ENCODE measurements at places on chromosomes 7 and 10.

- DNase-seq = no peak
These were observed 481.1 kb downstream of the SEMA3D start for GRCh38 chr7:84705706-84706105.

- no peak for DNase-seq
These were observed 16.8 kb downstream of the BBIP1 start for GRCh38 chr10:110901954-110902819.

- peak; percentile 62 for DNase-seq
These were observed 4.2 kb upstream of the HOXA7 start for GRCh38 chr7:27160546-27161213.

DNA sequence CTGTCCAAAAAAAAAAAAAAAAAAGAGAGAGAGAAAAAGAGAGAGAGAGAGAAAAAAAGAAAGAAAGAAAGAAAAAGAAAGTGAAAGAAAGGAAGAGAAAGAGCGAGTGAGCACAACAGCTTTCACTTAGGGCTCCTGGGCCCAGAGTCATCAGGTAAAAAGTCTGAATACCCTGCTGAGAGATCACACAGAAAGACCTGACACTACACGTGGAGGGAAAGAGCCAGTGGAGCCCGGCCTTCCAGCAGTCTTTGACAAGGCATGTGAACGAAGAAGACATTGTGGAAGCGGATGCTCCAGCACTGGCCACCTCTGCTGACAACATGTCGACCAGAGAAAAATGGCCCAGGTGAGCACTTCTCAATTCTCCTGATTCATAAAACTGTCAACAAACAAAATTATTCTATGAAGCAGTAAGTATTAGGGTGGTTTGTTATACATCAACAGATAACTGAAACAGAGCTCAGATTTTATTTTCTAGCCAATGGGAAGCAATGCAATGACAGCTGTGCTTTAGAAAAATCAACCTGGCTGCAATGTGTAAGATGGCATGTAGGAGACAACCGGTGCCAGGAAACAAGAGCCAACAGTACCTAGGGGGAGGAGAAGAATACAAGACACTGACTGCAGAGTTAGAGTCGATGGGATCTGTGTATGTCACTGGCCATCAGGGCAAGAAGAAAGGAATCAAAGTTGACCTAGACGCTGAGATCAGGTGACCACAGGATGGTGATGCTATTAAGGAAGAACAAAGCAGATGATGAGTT is 4.4 kb downstream of the RNF216 start:
- no peak for DNase-seq

GRCh38 chr7:41162612-41163011 is 540.3 kb downstream of the INHBA start:
- DNase-seq = no peak

DNA sequence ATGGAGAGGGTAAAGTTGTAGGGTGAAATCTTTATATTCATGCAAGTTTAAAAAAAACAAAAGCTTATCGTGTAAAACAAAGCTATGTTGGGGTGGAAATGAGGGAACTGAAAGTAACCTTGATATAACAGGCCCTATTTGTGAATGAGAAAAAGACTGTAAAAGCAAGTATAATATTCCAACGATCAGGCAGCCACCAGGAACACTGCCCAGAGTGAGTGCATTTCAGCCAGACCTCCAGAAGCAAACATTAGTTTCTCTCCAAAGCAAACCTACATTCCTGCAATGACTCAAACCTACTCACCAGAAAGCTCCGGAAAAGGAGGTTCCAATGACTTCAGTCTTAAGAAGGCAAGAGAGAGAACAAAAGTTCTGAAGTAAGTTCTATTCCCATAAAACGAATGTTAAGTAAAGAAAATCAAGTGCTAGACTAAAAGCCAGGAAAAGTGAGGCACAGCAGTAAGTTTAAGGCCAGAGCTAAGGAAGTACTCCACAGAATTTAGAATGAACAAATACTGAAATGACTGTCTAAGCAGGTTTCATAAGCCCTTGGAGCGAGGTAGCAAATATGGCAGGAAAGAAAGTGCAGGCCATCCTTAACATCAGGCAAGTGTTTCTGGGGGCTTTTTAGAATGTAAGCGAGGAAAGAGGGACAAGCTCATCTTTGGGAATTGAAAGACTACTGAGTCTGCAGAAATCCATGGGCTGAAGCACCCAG is 493.1 kb downstream of the XPNPEP1 start:
- no peak for DNase-seq

DNA sequence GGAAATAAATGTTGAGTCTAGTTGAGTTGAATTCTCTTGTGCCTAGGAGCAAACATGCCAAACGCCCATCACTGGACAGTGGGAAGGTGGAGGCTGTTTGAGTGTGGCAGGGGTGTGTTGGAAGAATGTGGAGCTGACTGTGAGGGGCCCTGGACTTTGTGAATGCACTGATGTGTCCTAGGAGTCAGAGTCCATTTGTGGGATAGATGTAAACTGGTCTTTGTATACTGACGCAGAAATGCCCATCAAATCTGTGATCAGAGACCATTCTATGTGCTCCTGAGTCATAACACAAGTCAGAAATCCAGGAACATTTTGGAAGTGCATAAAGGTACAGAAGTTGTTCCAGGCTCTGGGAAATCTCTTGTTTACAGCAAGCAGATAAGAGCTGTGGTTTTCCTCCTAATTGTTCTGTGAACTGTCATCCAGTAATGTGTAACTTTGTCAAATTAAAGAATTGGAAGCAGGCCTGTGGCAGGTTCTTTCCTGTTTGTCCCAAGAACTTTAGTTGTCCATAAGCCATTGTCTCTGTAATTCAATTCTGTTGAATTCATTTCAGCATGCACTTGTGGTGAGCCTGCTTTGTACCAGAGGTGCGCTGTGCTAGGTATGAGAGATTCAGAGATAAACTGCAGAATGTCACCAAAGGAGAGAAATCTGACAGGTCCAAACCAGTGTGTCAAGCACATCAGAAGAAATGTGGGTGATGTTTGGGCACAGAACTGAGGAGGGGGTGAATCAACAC is 7.6 kb downstream of the PRXL2A start:
- no peak for DNase-seq

GRCh38 chr10:60646966-60647796 is 131.1 kb upstream of the CDK1 start:
- no peak for DNase-seq

DNA sequence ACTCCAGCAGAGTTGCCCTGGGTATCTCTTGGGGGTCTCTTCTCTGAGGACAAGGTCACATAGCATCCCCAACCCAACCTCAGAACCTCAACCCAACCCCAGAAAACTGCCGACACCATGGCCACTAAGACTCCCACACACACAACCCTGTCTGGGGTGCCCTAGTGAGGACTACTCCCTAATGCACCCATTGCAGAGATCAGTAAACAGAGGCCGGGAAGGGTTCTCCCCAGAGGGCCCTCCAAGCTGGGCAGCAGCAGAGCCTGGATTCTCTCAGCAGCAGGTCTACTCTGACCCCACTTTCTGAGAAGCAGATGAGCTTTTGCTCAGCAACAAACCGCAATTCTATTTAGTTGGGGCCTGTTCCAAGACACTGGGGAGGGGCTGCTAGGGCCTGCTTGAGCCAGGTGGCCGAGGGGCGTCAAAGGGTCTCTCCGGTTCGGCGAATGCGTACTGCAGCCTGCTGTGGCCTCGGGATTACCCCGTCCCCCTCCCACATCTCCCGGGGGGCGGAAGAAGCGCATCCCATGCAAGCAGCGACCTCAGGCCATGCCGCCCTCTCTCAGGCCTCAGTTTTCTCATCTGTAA is 828 bp downstream of the OGDHL start:
- DNase-seq = no peak

GRCh38 chr7:913736-914520 is 37.6 kb downstream of the GET4 start:
- DNase-seq = peak; percentile 80

DNA sequence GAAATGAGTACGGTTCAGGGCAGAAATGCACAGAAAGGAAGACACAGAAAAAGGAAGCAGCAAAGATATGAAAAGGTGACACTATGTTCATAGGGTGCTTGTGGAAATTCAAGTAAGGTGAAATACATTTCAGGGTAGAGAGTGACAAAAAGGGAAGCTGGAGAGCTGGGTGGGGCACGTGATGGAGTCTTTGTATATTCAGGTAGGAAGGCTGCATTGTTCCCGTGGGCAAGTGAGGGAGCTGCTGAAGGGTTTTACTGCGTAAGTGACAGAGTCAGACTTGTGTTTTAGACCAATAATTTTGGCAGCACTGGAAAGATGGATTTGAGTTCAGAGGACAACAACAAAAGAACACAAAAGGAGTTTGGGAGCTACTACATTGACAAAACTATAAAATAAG is 35.3 kb upstream of the ANK3 start:
- DNase-seq = no peak

GRCh38 chr7:129188892-129189660 is 643 bp downstream of the SMO start:
- no peak for DNase-seq

DNA sequence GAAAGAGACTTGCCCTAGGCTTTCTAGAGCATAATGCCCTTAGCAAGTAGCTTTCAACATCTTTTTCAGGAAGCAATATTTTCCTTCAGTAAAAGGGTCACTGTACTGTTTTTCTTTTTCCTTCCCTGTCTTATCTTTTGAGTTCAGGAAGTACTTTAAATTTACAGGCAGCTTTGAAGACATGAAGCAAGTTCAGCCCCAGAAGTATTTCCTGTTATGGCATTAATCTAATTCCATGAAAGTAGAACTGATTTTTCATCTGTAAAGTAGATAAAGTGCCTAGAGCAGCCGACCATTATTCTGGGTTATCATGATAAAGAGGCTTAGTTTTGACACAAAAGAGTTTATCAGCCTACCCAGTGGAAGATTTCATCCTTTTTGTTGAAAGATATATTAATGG is 288.2 kb downstream of the ADK start:
- DNase-seq = no peak

DNA sequence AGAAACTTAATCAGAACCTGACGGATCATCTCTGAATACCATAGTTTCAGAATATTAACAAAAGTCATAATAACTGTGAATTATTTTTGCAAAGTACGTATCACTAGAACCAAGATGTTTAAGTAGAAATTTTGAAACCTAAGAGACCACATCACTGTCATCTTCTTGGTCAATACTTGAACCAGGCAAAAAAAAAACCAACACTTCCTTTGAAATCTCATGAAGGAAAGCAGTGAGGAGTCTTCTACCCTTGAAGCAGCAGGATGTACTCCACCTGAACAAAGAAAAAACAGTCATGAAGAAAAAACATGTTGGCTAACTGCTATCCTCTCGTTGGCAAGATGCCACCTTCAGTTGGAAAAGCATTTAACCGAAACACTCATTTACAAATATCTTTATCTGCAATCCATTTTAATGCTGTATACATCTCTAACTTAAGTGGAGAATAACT is 82.4 kb downstream of the SRPK2 start:
- DNase-seq = no peak

DNA sequence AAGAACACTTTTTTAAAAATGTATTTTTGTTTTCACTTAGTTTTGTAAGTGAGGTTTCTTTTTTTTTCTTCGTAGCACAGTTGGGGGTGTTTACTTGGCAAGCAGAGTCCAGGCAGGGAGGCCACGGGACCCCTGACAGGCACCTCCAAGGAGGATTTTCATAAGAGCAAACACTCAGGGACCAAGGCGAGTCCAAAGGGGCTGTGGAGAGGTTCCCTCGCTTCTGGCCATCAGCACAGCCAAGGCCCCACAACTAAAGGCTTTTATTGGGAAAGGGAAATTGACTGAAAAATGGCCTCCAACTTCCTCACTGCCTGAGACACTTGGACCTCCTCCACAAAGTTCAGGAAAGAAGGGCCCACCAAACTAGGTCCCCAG is 173.8 kb downstream of the LRRC4 start:
- DNase-seq = no peak

DNA sequence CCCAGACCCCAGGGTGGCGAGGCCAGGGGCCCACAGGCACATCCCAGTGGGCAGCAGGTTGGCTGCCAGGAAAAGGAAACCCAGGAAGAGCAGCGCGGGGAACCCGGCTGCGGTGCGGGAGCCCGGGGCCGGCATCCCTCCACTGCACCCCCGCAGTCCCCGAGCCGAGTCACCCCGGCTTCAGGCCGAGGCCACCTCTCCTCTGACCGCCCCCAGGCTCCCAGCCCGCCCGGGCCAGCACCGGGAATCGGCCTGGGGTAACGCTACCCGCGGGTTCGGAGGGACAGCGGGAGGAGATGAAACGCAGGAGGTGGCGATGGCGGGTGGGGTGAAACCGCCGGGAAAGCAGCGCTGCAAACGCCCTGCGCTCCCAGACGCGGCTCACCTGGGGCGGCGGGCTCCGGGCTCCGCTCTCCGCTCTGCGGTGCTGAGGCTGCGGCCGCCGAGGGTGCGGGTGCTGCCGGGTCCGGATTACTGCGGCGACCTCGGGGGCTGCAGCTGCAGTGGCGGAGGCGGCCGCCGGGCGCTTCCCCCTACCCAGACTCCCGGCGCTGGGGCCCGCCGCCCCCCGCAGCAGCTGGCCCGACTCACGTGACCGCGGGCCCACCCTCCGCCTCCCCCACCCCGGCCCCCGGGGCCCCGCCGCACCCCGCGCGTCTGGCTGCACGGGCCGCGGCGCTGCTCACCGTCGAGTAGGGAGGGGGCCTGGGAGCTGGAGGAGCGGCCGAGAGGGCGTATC is at the start of gene SCRN1:
TSS of gene SCRN1 (minus strand) at position 545 of the 739 bp plus-strand sequence. CDS start 20,734 bp downstream, outside the sequence.
- peak; percentile 58 for DNase-seq

GRCh38 chr10:14153570-14154055 is 177.1 kb downstream of the FRMD4A start:
- no peak for DNase-seq

GRCh38 chr7:123935436-123936381 is 10.7 kb downstream of the SPAM1 start:
- no peak for DNase-seq

DNA sequence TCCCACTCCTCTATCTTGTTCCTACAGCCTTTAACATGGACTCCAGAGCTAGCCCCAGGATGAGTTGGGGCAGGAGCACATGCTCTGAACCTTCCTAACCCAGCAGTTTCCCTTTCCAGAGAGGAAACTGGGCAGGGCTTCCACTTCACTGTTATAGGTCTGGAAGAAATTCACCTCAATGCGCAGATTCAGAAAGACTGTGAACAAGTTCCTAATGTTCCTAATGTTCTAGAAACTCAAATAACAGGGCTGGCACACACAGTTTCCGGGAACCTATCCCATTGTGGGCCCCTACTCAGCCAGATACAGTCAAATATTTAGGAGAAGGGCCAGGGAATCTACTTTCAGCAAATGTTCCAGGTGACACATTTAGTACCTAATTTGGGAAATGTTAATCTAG is 29.7 kb downstream of the ABCC2 start:
- no peak for DNase-seq

GRCh38 chr10:73338801-73339368 is 19.8 kb downstream of the CFAP70 start:
- no peak for DNase-seq

- peak; percentile 90 for DNase-seq
These were observed 44.9 kb upstream of the ANK3 start for GRCh38 chr10:60434418-60435046.

- no peak for DNase-seq
These were observed 40.1 kb upstream of the ZNF273 start for GRCh38 chr7:64863021-64863420.

DNA sequence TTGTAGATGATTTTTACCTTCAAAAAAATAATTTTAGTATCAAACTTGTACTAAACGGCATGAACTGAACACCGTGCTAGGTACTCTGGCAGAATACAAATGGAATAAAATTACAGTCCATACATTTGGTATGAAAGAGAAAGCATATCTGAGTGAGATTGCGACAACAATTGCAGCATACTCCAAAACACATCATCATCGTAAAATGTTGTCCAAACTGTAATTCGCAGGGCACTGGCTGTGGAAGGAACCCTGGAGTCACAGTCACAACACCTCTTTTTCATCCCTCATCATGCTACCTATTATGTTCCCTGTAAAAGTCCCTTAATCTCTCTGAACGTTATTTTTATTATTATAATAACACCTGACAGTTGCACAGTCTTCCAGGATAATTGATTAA is 13.5 kb downstream of the CREM start:
- DNase-seq = no peak

- DNase-seq = no peak
These were observed 7.3 kb upstream of the LBX1 start for GRCh38 chr10:101236376-101237080.
